ENCODE measurements at places on chromosomes 13 and 19.
A peak's percentile ranks its signal among the peaks of the same experiment; 100 is the strongest.

DNA sequence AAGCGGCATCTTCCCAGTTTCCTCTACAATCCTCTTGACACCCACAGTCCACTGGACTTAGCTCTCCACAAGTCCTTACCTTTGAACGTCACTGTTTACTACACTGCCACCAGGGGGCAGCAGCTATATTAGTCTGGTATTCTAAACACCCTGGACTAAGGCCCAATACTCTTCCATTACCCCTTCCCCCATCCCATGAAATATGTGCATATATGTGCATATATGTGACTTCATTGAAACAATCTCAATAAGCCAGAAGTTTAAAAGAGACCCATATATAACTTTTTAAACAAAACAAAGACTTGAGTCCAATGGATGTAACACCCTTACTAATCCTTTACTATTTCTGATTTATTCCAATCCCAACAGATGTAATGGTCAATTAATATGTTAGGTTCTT lies 15.5 kb downstream of the GGACT start:
- peak; percentile 83 for DNase-seq

GRCh38 chr13:64074971-64075474 lies 2659.4 kb upstream of the PCDH20 start:
- DNase-seq = no peak

DNA sequence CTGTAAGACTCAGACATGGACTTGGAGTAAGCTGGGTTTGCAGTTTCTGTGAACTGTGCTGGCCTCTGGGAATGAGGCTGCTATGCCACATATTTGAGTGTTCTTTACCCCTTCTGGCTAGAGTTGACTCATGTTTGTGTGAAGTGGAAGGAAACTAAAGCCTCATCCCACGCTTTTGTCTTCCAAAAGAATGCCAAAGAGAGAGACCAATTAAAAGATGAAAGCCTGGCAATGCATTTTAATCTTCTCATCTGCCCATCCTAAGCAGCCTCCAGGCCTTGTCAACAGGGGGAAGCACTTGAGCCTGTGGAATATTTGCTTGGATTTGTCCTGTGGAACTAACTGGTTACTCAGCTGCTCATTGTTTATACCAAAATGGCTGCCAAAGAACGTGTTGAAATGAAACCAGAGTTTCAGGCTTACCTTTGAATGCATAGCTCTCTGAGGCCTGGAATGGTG lies 49.1 kb downstream of the LMO7 start:
- peak; percentile 83 for DNase-seq

DNA sequence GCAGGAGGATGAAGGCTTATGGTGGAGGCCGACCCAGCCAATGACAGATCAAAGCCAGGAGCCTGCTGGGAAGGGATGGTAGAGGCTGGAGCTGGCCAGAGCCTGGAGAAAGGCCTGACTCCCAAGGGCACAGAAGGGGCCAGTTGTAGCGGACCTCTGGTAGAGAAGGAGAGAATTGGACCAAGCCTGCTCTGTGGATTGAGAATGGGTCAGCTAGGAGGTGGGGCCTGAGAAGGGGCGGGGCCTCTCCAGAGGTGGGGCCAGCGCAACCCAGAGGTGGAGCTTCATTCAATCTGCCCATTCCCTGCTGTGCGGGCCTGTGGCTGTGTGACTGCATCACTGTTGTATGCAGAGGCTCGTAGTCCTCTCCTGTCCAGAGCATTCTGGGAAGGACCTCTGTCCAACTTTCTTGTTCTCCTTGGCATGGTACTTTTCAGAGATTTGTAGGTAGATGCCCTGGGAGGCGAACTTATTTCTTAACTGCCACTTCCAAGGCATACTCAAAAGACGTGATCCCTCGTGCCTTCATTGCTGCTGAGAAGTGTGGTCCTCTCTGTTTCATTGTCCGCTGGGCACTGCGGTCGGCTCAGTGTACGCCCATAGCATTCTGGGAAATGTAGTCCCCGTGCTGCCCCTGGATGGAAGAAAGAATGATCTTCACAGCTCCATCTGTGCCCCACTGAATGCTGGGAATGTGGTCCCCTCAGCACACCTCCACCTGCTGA lies 6.7 kb downstream of the GRIN2D start:
- DNase-seq = peak; percentile 59

- DNase-seq = peak; percentile 17
These were observed 1.2 kb upstream of the NUMBL start for GRCh38 chr19:40691421-40692211.

DNA sequence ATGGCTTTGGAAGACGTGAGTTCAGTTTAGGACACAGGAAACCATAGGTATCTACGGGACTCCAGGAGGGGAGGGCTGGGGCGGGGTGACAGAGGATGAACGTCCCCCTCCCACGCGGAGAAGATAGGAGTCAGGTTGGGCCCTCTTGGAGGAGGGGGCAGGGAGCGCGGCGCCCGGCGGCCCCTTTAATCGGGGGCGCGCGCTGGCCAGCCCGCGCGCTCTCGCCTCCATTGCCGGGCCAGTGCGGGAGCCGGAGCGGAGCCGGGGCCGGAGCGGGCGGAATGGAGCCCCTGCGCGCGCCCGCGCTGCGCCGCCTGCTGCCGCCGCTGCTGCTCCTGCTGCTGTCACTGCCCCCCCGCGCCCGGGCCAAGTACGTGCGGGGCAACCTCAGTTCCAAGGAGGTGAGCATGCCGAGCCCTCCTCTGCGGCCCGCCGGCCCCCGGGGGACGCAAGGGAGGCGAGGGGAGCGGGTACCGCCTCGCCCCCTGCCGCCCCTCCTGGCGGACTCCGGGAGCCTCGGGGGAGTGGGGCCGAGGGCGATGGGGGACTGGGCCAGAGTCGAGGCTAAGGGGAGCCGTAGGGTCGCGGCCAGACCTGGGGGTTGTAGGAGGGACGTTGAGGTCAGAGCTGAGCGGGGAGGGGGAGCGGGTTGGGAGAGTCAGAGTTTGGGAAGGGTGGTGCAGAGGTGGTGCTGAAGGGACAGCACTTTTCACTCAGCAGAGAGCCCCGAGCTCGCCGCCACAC lies at the start of gene TMEM145:
Gene TMEM145, plus strand, starts transcription at position 214 of the 744 bp plus-strand sequence. Its CDS starts 68 bp downstream, at position 282.
- DNase-seq = peak; percentile 75

All from astrocyte of the hippocampus (primary cell).